Activated T-cell treated with anti-CD3 and anti-CD28 coated beads for 48 hours (primary cell): ENCODE measurements at places on chromosomes 5 and 9.
A peak's percentile ranks its signal among the peaks of the same experiment; 100 is the strongest.

GRCh38 chr9:135167849-135168655, 80.6 kb downstream of the OLFM1 start:
- DNase-seq, result no peak

DNA sequence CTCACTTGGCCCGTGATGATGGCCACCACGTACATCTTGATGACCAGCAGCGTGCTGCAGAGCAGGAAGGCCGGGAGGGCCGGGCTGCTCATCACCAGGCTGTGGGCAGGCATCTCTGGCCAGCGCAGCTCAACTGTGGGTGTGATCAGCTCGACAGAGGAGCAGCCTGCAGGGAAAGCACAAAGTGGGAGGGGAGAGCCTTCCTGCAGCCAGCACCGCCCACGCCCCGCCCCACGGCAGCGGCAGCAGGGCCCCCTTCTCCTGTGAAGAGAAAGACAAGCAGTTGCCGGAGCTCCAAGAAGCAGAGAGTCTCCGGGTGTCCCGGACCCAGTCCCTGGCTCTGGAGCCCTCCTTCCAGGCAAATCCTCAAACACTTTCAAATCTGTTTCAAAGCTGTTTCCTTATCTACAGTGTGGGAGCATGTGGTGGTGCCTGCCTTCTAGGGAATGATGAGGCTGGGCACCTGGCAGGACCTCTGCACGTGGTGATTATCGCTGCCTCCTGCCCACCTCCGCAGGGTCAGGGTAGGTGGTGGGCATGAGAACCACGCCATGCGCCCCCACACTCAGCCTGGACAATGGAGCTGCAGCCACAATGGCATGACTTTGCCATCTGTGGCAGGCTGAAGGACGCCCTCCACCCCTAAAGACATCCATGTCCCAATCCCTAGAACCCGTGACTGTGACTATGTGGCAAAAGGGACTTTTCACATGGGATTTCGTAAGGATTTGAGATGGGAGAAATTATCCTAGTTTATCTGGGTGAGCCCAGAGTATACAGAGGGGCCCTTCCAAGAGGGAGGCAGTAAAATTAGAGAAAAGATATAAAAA, at the start of gene PTGES:
PTGES (minus strand) TSS at position 143 of the 830 bp plus-strand sequence; CDS start at position 113, 30 bp downstream.
- DNase-seq, result peak; percentile 35

- DNase-seq, result no peak
Observed at GRCh38 chr9:88927510-88927909, 63.8 kb upstream of the S1PR3 start.

DNA sequence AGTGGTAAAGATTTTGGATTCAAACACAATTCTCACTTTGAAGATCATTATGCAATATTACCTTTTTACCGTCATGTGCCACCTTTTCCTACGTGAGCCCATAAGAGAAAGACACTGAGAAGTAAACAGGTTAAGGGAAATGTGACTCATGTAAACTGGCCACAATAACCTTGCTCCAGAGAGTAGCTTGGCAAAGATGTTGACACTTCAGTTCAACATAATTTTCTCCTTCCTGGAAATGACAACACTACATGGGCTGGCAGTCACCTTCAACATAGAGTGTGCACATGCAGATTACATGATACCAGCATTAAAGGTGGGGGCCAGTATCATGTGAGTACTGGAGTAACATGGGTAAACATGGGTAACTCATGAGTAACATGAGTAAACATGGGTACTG, 141.9 kb downstream of the CDK5RAP2 start:
- no peak for DNase-seq
